Hematopoietic multipotent progenitor cell treated with erythropoietin and hydrocortisone succinate and interleukin-3 and kit ligand, for 4 days (in vitro differentiated cells): ENCODE measurements at places on chromosomes 11 and 22.
A peak's percentile ranks its signal among the peaks of the same experiment; 100 is the strongest.

DNA sequence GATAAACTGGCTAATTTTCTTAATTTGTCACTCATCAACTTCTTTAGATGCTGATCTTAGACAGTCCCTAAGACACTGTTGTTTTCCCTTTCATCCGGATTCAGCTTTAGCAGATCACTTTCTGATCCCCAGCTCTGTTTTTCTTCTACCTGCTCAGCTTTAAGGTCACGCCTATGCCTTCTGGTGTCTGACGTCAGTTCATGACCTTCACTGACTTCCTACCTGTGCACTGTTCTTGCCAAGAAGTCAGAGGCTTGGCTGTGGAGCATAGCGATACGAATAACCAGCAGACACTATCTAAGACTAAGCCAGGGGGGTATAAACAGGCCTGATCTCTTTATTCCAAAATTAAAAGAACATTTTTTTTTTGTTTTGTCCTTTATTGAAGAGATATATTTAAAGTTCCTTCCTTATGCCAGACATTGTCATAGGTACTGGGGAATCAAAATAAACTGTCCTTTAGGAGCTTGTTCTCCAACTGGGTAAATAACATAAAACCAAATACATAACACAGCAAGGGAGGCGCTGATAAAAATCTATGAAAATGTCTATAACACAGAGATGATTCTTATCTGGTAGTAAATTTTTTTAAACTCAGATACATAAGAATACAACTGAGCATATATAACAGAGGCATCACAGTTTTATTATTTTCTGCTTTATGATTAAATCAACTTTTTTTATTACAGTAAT is 352.2 kb upstream of the CTSC start:
- no peak for DNase-seq

DNA sequence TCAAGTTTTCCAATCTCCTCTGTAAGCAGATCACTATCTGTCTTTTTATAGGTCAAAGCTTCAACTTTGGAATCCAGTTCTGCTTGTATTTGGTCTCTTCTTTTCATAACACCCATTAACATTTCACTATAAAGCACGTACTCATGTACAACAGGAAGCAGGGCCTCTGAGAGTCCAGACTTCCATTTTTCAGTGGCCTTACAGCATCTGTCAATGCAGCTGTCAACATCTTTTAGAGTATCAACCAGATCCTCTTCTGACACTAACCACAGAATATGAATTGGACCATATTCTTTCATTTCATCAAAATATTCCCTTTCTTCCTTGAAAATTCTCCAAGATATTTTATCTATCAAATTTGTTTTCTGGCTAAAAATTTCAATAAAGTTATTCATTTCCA is 24.7 kb upstream of the SLN start:
- no peak for DNase-seq

- no peak for DNase-seq
Observed at GRCh38 chr11:99422581-99423427, 402.1 kb downstream of the CNTN5 start.

DNA sequence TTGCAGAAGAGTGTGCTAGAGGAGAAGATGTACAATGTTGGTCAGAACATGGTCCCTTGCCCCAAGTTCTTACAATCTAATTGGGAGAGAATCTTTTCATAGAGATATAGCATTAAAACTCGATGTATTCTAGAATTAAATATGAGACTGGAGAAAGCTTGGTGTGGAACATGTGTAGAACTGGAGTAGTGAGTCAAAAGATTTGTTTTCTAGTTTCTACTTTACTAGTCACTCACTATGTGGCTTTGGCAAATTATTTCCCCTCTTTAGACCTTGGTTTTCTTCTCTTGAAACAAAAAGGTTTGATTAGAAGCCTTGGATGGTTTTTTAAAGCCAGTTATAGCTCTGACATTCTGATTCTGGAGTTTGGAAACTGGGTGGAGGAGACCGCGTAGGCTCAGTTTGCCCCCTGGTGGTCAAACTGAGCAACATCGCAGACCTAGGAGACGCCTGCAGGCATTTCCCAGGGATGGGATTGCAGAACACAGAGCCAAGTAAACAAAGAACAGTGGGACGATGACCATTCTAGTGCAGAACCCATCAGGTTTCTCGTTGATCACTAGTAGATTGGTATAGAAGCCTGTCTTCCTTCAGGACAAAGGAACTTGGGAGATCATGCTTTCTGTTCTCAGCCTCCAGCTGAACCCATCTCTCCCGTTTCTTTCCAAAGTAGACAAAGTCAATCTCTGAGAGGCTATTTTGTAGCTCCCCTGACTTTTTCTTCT is 8.5 kb upstream of the CHRDL2 start:
- peak; percentile 79 for DNase-seq
